ENCODE measurements at places on chromosomes 5 and 9.
A peak's percentile ranks its signal among the peaks of the same experiment; 100 is the strongest.

DNA sequence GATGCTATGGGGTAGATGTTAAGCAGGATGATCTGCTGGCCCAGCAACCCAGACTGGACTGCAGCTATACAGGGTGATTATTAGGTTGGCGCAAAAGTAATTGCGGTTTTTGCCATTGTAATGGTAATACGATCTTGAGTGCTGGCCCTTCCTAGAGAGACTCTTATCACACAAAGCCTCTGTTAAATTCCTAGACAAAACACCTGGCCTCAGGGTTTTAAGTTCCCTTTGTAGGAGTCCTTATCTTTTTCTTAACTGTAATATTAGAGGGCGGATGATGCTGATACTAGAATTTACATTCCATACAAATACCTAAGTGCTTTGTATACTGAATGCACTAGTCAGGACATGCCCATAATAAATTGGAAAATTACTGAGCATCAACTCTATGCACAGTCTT lies 222.2 kb downstream of the NDUFS4 start:
- DNase-seq, result no peak

DNA sequence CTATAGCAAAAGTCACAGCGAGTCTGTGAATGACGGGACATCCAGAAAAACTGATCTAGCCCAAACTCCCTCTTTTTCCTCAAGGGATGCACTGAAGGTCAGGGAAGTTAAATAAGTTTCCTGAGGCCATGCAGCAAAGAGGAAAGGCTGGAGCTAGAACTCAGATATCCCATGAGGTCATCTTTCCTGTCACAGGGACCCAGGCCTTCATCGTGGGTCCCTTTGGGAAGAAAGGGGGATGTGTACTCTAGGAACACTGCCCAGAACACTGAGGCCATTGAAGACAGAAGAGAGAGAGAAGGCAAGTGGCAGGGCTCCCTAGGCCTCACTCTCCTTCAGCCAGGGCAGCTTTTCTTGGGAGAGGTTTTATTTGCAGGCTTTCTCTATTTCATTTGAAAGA lies 182.0 kb downstream of the EBF1 start:
- DNase-seq, result no peak

- no peak for DNase-seq
Observed at GRCh38 chr9:79034583-79034982, 537.2 kb upstream of the TLE4 start.

DNA sequence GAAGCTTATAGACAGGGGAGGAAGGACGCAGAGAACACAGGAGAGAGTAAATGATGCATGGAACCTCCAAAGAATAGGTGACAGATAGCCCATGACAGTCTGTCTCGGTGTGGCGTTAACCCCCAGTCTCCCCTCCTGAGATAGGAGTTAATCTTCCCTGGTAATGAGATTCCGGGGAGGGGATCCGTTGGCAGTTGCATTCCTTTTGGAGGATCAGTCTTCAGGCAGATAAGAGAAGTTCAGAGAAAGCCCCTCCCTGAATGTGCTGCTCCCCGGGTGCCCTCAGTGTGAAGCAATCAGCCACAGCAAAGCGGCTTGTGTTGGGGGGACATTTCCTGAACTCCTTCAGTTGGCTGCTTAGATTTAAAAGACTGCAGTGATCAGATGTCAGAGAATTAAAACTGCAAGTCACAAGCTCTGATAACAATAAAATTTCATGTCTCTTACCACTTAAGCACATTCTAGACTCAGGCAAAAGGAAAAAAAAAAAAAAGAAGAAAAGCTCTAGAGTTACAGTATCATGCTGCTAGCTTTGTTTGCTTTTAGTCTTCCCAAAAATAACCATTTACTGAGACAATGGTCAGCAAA lies 121.1 kb downstream of the EGFLAM start:
- DNase-seq, result no peak

GRCh38 chr9:92720209-92720765 lies 44.3 kb downstream of the BICD2 start:
- DNase-seq, result no peak

DNA sequence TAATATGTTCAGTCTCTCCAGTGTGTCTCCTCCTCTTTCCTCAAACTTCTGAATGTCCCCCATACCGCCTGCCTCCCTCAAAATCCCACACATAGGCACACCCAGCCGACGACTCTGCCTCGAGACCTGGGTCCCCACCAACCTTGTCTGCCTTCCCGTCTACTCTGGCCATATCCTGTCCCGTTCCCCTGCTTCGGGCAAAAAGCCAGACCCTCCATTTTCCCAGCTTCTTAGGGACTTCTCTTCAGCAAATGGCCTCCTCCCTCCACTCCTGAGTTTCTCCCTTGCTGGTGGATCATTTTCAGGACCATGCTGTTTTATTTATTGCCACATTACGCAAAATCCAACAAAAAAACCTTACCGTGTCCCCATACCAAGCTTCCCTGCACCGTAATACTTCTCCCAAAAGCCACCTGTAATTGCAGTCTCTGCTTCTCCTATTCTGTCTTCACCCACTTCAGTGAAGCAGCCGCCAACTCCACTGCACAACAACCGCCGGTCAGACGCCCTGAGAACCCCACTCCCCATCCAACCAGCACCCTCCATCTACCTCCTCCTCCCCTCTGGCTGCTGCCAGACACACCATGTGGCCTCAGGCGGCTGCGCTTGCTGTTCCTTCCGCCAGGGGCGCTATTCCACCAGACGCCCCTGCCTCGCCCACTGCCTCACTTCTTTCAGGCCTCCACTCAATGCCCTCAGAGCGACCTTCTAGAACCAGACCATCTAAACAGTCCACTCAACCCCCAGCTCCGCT lies 117.0 kb downstream of the TRPM6 start:
- peak; percentile 34 for DNase-seq

GRCh38 chr5:64165500-64166200 lies at the start of gene RNF180:
Gene RNF180, plus strand, starts transcription at chr5:64165843. Its CDS starts 34,965 bp downstream, at chr5:64200808.
- peak; percentile 11 for DNase-seq

DNA sequence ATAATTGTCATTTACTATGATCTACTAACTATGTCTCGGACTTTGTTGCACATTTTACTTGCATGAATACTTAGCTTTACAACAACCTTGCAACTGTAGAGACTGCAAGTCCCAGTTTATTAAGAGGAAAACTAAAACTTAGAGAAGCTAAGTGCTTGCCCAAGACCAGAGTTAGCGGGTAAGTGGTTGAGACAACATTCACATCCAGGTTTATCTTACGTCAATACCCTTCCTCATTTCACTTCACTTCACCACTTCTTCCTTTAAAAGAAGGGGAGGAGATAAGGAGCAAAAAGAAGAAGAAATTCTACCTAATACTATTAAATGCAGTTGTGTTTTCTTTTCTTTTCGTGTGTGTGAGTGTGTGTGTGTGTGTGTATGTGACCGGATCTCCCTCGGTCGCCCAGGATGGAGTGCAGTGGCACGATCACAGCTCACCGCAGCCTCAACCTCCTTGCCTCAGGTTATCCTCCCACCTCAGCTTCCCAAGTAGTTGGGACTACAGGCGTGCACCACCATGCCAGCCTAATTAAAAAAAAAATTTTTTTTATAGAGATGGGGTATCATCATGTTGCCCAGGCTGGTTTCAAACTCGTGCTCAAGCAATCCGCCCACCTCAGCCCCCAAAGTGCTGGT lies 37.4 kb downstream of the MEGF9 start:
- no peak for DNase-seq

DNA sequence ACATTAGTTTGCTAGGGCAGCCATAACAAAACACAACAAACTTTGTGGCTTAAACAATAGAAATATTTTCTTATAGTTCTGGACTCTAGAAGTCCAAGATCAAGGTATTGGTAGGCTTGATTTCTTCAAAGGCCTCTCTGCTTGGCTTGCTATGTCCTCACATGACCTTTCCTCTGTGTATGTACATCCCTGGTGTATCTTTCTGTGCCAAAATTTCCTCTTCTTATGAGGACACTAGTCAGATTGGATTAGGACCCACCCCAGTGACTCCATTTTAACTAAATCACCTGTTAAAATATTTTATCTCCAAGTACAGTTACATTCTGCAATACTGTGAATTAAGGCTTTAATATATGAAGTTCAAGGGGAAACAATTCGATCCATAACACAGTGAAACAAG lies 168.9 kb upstream of the CCNH start:
- no peak for DNase-seq

DNA sequence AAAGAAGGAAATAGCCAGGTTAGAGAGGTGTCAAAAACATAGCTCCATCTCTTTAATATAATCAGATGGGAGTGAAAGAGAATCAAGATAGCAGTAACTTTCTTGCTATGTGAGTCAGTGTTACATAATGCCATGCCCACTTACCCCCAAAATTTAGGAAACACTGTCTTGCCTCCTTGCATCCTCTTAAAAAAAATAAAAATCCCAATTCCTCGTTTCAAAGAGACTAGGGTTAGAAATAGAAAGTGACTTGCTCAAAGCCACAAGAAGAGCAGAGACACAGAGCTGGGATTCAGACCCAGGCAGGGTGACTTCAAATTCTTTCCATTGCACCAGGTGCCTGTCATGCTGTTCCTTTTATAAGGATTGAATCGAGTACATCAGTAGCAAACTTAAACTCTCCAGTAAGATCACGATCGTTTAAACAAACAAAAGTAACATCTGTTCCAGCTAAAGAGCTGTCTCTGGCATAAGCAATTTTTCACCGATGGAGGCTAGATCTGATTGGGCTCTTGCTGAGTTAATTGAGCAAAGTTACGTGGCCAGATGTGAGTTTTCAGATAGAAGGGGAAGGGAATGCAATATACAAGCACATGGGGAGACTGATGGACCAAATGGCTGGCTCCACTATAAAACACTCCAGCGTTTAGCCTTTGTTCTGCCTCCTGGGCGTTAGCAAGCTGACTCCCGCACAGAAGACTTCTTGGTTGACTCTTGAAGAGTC lies 176.9 kb downstream of the PALM2AKAP2 start:
- DNase-seq, result no peak

DNA sequence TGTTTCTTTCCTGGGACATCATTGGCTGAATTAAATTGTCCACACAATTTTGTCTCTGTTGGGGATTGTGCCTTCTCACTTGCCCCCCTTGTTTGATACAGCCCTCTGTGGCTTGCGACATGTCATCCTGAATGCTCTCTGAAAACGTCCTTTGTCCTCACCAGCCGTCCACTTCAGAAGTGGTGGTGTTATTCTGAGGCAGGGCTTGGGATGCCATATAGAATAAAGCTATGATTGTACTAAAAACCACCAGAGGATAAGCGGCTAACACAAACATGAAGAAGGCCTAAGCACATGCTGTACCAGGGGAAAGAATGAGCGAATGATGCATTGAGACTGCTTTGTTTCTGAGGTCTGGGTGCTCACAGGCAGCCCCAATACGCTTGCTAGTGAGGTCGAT lies 3.5 kb upstream of the SNX30 start:
- no peak for DNase-seq

- no peak for DNase-seq
Observed at GRCh38 chr5:135642934-135643333, 64.1 kb upstream of the CXCL14 start.

DNA sequence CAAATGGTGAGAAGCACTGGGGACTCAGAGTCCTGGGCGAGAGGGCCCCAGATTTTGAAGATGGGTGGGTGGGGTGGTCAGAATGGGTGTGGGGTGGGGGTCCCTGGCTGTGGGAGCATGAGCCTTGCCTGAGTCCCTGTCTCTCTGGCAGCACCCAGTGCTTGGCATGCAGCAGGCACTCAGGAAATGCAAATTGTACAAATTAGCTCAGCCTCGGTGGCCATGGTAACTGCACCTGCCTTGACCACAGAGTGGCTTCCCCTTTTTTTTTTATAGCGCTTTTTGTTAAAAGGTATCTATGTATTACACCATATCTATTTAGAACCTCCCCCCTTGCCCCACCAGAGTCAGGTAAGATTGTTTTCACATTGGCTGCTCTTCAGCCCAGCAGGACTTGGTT lies 19.2 kb upstream of the PITX1 start:
- DNase-seq, result no peak

DNA sequence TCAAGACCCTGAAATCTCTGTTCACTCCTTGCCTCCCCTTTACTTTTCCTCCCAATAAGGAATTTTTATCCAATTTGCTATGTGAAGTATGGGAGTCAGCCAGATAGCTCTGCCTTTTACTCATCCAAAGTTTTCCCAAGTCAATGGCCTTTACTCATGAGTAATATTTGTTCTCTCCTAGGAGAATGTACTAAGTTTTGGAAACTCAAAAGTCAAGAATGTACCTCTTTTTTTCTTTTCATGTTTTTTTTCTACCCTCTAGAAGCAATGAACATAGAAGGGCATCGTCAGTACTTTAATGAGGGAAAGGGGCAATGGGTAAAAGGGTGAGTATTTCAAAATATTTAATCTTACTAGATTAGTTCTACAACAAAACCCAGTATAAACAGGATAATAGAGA lies 140.2 kb upstream of the SGCD start:
- no peak for DNase-seq

DNA sequence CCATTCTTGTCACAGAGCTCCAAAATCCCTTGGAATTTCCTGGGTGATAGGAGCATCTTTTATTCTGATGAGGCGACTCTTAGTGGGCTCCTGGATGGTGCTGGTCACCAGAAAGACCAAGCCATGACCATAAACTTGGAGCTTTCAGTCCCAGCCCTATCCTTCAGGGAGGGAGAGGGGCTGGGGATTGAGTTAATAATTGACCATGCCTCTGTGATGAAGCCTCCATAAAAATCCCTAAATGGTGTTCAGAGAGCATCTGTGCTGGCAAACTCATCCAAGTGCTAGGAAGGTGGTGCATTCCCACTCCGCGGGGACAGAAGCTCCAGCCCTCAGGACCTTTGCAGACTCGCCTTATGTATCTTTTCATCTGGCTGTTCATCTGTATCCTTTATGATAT lies 28.7 kb downstream of the MCCC2 start:
- no peak for DNase-seq

DNA sequence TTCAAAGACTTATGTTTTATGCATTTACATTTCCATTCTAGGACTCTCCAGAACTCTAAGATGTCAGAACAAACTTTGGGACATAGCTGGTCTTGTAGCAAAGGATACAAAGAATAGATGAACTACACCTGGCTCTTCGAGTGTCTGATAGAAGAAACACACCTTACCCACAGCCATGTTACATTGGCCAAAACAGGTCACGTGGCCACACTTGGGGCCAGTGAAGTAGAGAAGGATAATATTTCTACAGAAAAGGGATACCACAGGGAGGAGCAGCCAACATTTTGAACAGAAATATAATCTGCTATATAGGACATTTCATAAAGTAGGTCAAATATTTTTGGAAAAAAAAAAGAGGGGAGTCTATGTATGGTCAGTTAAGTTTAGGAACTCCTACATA lies 22.7 kb upstream of the LIFR start:
- DNase-seq, result no peak

DNA sequence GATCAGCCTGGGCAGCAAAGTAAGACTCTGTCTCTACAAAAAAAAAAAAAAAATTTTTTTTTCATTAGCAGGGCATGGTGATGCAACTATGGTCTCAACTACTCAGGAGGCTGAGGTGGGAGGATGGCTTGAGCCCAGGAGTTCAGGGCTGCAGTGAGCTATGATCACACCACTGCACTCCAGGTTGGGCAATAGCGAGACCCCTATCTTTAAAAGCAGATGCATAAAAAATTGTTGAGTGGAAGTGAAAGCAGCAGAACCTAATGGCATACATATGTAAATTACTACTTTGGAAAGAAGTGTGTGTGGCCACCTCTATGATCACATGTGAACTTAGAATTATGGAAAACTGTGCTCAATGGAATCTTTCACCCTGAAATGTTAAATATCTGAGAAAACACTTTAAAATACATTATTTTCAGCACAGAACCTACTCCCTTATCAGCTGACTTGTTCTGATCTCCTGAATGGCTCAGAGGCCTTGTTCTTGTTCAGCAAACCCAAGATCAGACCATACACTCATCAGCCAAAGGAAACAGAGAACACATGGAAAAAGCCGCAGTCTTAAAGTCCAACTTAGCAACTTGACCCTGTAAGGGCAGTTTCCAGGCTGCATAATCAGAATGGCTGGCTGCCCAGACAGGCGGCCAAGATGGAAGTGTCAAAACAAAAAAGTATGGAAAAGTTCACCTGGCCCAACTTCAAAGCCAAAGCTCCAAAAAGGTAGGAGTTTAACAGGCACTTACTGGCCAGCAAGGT lies 56.5 kb downstream of the SIL1 start:
- no peak for DNase-seq

Measured in activated naive CD4-positive, alpha-beta T cell treated with anti-CD3 and anti-CD28 coated beads, Interleukin-2, amount 50 U/mL, for 16 hours (primary cell).